Activated CD4-positive, alpha-beta memory T cell treated with anti-CD3 and anti-CD28 coated beads, Interleukin-2, amount 10 ng/mL, durations not matched to agents 7 days and 5 days (primary cell): ENCODE measurements at places on chromosomes 11 and 22. TPM values are rescaled to one million over a fixed set of nuclear protein-coding genes. Genes with fewer than 3 reads are reported as not detected.

DNA sequence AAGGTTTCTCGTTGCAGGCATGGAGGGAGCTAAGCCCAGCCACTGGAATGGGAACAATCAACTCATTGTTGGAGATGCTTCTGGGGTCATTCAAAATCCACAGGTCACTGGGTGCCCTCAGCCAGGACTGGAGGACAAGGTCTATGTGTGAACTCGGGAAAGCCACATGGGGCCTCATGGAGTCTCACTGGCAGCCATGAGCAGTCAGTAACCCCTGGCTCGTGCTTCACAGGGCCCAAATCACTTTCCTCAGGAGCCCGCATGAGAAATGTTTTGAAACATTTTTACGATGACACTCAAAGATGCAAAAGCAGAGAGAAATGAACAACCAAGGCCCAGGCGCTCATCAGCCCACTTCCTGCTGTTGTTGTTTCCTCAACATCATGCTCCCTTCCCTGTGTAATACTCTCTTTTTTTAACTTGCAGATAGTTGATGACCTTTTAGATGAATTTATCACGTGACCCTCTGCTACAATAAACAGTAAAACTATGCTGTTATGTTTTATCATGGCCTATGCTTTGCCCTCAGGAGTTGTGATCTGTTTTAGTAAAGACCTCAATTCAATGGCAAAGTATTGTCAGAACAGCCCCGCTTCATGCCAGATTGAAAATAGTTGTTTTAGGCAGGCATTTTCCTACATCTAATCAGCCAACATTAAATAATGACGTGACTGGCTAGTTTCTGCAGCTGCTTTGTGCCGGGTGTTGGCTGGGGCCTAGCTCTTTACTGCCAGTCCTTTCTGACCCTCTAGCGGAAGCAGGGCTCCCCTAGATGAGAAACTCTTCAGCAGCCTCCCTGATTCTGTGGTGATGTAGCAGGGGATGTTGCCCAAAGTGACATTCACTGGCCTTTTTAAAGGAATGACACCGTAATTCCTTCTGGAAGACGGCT is 39.7 kb downstream of the ADAMTS15 start:
- H3K36me3 ChIP-seq, result no peaks in the 10 kb centered on the region
- no peak overlapping the region for H3K4me3 ChIP-seq
- no peak overlapping the region for H3K27ac ChIP-seq
- DNase-seq, result no peak
- peaks cover 20% of the 10 kb centered on the region for H3K27me3 ChIP-seq
- H3K4me1 ChIP-seq, result peaks cover 2% of the 10 kb centered on the region

DNA sequence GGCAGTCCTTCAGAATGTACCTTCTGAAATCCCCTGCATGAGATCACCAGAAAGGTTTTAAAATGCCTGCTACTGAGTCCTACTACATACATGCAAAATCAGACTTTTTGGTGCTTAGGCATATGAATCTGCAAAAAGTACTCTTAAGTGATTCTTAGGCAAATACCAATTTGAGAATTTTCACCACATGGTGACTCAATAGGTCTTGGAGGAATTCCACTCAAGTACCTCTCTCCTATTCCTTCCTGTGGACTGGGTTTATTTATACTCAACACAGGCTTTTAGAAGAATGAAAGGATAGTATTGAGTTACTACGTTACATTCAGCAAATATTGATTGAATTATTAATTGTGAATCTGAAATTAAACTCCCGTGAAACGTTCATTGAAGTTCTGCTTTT is 223.9 kb downstream of the CNTN5 start:
- DNase-seq, result no peak
- no peak overlapping the region for H3K4me3 ChIP-seq
- H3K36me3 ChIP-seq, result no peaks in the 10 kb centered on the region
- no peaks in the 10 kb centered on the region for H3K27me3 ChIP-seq

The TRIM49D2 gene
- total RNA-seq, result not detected

DNA sequence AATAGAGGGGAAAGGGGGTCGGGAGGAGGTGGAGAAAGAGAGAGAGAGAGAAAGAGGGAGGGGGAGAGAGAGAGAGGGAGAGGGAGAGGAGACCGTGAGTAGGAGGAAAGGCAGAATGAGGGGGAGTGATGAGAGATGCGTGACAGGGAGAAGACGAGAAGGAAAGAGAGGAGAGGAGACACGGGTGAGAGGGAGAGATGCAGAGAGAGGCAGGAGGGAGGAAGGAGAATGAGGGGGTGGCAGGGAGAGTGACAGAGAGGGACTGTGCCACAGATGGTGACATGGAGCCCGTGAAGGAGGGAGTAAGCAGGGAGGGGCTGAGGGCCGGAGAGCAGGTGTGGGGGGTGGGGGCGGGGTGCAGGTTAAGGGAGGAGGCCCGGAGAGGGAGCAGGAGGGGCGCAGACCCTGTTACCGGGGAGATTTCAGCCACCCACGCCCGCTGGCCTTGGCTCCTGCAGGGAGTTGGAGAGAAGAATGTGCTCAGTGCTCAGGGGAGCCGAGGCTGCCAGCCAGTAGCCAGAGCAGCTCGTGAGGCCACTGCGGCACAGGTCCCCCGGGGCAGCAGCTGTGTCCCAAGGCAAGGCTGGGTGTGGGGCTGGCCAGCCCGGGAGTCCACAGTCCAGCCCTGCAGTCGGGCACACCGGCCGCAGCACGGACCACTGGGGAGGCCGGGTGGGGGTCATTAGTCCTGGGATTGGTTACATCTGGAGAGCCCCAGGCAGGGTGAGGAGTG is at the start of gene SSTR3:
SSTR3 (minus strand) TSS at position 304 of the 733 bp plus-strand sequence. CDS start 4,674 bp downstream, outside the sequence.
- no peak within 1 kb of the TSS for H3K4me3 ChIP-seq
- H3K4me1 ChIP-seq, result peaks cover 5% of the 10 kb centered on the region
- DNase-seq, result no peak
- H3K36me3 ChIP-seq, result no peaks in the 10 kb centered on the region
- H3K27ac ChIP-seq, result no peak within 1 kb of the TSS

The TRIM6 gene
- total RNA-seq, result 0.60 TPM

- peaks cover 6% of the 10 kb centered on the region for H3K4me1 ChIP-seq
- H3K36me3 ChIP-seq, result no peaks in the 10 kb centered on the region
- no peak for DNase-seq
- H3K27ac ChIP-seq, result no peak overlapping the region
- H3K4me3 ChIP-seq, result no peak overlapping the region
These were observed 41.7 kb downstream of the LMO1 start for GRCh38 chr11:8221917-8222495.

DNA sequence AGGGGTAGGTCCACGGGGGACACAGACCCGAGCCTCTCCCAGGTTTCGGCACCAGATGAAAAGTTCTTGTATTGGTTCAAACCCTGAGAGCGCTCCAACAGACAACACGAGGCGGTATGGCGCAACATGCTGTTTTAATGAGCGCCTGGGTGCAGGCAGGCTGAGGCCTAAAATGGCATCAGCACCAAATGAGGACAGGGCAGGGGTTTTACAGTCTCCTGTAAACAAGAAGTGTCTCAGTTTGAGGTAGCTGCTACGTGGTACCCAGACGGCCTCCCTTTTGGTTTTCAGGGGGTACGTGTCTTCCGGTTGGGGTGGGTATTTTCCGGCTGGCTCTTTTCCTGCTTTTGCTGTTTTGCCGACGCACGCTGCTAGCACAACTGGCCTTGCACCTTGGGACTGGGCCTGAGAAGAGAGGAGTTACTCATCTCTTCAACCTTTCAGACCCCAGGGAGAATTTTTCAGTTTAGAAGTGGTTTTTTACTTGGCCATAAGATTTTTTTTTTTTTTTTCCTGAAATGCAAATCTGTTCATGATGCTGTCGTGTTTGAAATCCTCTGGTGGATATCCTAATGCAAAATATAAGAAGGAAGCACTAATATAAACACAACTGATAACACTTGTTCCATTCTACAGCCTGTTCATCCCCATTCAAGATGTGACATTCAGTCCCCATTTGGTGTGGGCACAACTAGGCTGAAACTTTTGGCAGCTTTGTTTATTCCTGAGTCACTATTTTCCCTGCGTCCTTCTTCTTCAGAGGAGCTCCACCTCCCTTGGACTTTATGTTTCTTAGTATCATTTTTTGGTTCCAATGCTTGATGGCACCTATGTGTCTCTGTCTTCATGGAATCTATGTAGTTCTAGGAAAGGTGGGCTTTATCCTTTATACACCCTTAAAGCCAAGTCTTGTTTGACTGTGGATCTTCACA is 6.5 kb downstream of the PPFIBP2 start:
- no peak overlapping the region for H3K4me3 ChIP-seq
- H3K27ac ChIP-seq, result peak overlapping the region; percentile 10
- H3K27me3 ChIP-seq, result peaks cover 15% of the 10 kb centered on the region

GRCh38 chr11:125429174-125429707 is 66.8 kb downstream of the FEZ1 start:
- no peak overlapping the region for H3K4me3 ChIP-seq
- no peaks in the 10 kb centered on the region for H3K4me1 ChIP-seq
- peak; percentile 51 for DNase-seq
- H3K36me3 ChIP-seq, result no peaks in the 10 kb centered on the region

The CCDC73 gene
- not detected for total RNA-seq

GRCh38 chr22:36771356-36772063 is 4.4 kb downstream of the IFT27 start:
- no peaks in the 10 kb centered on the region for H3K27me3 ChIP-seq
- no peak for DNase-seq
- H3K4me3 ChIP-seq, result no peak overlapping the region
- no peak overlapping the region for H3K27ac ChIP-seq
- no peaks in the 10 kb centered on the region for H3K36me3 ChIP-seq
- peaks cover 14% of the 10 kb centered on the region for H3K4me1 ChIP-seq

DNA sequence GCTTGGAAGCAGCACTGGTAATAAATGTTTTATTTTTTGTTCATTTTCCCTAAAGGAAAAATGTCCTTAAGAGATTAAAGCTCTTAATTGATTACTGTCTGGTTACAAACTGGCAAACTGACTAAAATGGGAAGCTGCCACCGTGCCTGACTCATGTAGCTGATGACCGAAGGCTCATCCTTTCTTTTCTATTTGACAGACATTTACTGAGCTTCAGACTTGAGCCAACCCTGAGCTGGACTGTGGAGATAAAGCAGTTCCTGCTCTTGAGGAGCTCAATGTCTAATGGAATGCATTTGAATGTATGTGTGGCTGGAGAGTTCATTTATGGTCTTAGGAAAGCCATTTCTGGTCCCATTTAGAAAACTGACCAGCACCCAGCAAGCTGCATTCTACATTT is 91.3 kb downstream of the RNF169 start:
- no peaks in the 10 kb centered on the region for H3K4me1 ChIP-seq
- H3K36me3 ChIP-seq, result peaks cover 59% of the 10 kb centered on the region
- H3K27me3 ChIP-seq, result no peaks in the 10 kb centered on the region
- no peak overlapping the region for H3K4me3 ChIP-seq
- no peak for DNase-seq

DNA sequence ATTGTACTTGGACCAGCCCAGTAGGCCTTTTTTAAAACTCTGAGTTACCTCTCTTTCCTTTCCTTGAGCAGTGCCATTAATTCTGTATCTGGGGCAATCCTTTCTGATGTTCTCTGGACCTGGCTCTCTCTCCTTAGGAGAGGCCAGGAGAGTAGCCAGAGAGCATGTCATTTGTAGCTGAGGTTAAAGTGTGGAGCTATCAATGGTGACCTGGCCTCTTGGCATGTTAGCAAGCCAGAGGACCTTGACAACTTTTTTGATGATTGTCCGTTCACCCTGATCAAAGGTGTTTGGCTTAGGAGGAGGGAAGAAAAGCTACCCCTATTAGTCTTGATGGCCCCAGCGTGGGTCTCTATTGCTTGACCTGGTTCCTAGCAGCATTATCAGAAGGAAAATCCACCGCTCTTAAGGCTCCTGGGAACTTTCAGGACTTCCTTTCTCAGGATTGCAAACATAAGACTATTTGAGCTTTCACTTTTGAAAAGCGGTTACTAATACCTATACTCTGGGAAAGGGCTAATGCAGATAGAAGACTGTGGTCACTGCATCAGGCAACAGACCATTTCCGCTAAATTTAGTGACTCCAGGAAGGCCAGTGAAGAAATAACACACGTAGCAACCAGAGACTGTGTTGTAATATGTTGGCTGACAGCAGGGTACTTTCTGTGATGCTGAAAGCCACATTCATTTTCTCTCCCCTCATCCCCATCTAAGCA is 18.2 kb downstream of the LIMK2 start:
- peak overlapping the region; percentile 87 for H3K27ac ChIP-seq
- no peaks in the 10 kb centered on the region for H3K27me3 ChIP-seq
- no peak for DNase-seq

GRCh38 chr11:19577391-19577975 is 135.2 kb upstream of the NAV2 start:
- peaks cover 5% of the 10 kb centered on the region for H3K27me3 ChIP-seq
- no peaks in the 10 kb centered on the region for H3K36me3 ChIP-seq
- no peak for DNase-seq
- no peaks in the 10 kb centered on the region for H3K4me1 ChIP-seq
- no peak overlapping the region for H3K27ac ChIP-seq

DNA sequence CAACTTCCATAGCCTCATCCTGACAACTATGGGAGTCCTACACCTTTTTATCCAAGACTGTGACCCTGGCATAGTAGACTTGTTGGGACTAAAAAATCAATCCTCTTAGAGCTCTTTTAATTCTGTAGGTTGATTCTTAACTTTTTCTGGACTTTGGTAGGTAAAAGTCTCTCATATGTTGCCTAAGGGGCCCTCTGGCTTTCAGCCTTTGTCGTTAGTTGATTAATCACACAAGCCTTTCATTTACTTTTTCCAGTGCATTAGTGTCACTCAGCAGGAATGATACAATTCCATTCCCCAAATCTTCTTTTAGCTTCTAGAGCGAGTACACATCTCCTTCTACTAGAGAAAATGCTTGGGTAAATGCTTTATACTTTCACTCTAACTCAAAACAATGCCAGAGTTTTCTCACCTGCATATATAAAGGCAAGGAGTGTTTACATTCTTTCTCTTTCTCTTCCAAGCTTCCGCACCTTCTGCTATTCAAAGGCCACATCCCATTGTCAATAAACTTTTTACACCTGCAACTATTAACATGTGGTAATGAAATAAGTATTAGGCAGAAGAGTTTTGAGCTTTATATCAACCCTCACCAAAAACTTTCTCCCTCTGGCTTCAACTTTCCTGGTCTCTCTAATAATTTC is 516.6 kb downstream of the FAM181B start:
- no peaks in the 10 kb centered on the region for H3K36me3 ChIP-seq
- H3K4me1 ChIP-seq, result no peaks in the 10 kb centered on the region
- H3K4me3 ChIP-seq, result no peak overlapping the region
- H3K27me3 ChIP-seq, result peaks cover 4% of the 10 kb centered on the region
- DNase-seq, result no peak
